NCI-H69 (cell line): ENCODE measurements at places on chromosomes 2 and 18.

DNA sequence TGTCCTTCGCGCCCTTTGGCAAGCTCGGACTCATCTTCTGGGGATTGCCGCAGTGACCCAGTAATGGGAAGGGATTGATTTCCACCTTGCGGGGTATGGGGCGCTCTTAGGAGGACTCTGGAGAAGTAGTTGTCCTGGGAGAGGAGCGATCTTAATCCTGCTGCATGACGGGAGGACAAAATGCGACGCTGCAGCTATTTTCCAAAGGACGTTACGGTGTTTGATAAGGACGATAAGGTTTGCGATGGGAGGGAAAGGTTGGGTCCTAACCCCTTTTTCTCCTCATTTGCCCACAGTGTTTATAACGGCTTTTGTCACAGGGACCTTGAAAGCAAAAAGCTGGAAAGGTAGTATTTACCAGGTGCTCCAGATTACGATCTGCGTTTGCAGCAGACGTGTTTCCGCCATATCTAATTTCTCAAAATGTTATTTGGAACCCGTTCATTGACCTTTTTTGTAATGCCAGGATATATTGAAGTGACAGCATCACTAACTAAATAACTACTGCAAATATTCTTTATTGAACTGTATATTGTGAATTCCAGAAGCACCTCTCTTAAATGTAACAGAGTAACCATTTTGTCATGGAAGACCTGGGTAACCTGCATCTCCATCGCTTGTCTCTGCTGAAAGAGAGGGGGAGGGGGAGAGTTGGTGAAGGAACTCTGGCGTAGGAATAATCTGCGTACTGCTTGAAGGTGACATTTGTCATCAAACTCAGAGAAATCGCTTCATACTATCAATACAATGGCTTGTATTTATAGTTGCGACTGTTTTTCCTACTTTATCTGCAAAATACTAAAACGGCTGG lies 590 bp downstream of the MDH1 start:
- DNase-seq = peak; percentile 65

- no peak for DNase-seq
Measured at GRCh38 chr2:232957657-232958090, 55.4 kb downstream of the NGEF start.

- DNase-seq = no peak
Measured at GRCh38 chr2:223169830-223170605, 118.0 kb downstream of the KCNE4 start.

DNA sequence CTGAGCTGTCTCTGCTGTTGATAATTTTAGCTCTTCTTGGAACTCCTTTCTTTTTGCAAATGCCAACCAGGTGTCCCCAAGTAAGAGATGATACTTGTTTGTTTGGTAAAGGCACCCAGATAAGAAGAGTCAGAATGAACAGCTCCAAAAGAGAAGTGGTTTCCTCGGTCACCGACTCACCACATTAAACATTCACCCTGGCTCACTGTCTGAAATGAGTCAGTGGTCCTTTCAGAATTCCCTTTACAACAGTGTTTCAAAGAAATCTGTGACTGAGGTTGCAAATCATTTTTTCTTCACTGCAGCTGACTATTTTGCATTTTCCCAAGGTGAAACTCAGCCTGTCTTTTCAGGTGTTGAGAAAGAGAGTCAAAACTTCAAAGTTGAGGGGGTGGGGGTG lies 16.2 kb upstream of the CXCR4 start:
- no peak for DNase-seq

- DNase-seq = peak; percentile 14
Measured at GRCh38 chr2:383178-383577, 95.3 kb upstream of the ALKAL2 start.

GRCh38 chr2:216888887-216889622 lies 29.2 kb upstream of the TNP1 start:
- no peak for DNase-seq

GRCh38 chr2:15988733-15989132 lies 48.4 kb downstream of the MYCN start:
- DNase-seq = no peak

DNA sequence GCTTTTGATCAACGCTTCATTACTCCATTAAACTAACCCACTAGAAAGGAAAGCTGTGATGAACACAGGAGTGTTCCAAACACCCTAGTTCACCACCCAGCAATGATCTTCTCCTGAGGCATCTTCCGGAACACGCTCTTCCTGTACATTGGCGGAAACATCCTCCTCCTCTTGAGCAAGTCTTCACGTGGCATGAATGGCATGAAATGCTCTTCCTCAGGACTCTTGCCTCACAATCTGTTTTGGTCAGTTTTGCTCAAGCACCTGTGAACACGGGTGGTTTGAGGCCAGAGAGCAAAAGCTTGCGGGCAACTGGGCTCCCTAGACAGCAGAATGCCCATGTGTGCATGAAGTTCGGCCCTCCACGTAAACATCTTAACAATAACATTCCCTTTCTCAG lies 734.2 kb upstream of the SALL3 start:
- DNase-seq = no peak

DNA sequence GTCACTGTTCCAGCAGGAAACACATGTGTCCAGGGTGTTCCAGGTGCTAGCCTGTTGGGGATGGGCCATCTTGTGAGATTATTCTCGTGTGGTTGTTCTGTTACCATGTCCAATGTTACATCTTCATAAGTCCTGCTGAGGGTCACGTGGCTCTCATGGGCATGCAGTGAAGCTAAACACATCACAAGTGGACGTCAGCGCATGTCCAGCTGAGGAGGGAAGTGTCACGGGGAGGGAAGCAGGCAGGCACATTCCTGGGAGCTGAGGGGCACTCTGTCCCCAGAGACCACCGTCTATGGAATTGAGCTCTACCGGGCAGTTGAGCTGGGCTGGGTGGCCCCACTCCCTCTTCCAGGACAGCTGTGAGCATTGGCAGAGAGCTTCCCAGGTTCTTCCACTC lies 155.3 kb upstream of the TWIST2 start:
- no peak for DNase-seq

- no peak for DNase-seq
Measured at GRCh38 chr2:119369845-119370244, 3.1 kb downstream of the DBI start.

GRCh38 chr18:58793361-58793760 lies 71.3 kb upstream of the ZNF532 start:
- DNase-seq = no peak

- no peak for DNase-seq
Measured at GRCh38 chr18:48961547-48961946, 10.8 kb upstream of the SMAD7 start.

GRCh38 chr2:30398084-30398873 lies 48.8 kb upstream of the LCLAT1 start:
- DNase-seq = peak; percentile 2

GRCh38 chr2:30412047-30412683 lies 34.9 kb upstream of the LCLAT1 start:
- no peak for DNase-seq

- DNase-seq = peak; percentile 1
Measured at GRCh38 chr2:55416786-55417568, 2.7 kb downstream of the CCDC88A start.

DNA sequence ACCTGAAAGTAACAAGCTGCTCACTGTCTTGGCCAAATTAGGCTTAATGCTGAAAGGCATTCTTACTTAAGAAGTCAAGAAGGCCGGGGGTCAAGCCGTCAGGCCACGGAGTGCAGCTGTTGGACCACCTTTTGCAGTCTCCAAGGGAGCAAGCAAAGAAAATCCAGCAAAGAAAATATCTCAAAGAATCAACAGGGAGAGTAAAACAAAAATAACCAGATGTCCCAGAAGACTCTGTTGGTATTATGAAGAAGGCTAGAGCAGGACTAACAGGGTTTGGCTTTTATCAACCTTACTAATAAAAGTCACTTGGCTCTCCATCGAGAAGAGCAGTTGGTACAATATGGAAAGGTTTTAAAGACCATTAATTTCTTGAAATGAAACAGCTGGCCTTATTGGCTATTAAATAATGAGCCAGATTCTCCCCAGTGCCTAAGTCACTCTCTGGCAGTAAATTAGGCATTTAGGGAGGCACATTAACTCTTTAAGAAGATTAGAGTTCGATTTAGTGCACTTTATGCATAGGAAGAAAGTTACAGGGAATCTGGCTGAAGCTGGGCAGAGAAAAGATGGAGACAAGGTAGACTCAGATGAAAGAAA lies 110.8 kb upstream of the NRP2 start:
- no peak for DNase-seq

DNA sequence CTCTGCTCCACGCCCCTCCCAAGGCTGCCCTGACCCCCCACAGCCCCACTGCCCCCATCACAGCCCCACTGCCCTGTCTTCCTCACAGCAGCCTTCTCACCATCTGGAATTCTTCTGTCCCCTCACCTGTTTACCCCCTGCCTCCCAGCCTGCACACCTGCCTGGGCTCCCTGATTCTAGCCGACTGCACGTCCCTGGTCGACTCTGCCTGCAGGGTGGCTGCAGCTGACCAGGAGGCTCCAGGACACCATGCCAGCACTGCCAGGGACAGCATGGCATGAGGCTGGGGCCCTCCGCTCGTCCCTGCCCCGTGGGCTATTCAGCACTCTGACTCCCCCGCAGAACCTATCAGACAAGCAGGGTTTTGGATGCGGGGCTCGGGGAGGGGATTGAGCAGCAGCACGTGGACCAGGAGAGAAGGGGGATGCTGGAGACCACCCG lies 254.1 kb downstream of the HDAC4 start:
- DNase-seq = no peak

DNA sequence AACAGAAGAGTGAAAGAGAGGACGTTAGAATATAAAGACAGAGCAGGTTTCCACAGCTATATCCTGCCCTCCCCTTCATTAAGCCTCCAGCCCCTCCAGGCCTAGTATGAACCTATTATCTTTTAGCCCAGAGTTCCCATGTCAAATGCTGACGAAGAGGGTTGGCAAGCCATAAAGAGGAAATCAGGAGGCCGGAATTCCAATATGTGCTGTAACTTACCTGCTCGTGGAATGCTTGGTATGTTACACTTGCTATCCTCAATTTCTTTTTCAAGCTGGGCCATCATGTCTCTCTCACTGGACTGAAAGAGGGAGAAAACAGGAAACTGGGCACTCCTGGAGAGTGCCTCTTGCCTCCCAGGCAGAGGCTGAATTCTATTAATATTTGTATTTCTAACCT lies 264.1 kb downstream of the TRIB2 start:
- DNase-seq = no peak

DNA sequence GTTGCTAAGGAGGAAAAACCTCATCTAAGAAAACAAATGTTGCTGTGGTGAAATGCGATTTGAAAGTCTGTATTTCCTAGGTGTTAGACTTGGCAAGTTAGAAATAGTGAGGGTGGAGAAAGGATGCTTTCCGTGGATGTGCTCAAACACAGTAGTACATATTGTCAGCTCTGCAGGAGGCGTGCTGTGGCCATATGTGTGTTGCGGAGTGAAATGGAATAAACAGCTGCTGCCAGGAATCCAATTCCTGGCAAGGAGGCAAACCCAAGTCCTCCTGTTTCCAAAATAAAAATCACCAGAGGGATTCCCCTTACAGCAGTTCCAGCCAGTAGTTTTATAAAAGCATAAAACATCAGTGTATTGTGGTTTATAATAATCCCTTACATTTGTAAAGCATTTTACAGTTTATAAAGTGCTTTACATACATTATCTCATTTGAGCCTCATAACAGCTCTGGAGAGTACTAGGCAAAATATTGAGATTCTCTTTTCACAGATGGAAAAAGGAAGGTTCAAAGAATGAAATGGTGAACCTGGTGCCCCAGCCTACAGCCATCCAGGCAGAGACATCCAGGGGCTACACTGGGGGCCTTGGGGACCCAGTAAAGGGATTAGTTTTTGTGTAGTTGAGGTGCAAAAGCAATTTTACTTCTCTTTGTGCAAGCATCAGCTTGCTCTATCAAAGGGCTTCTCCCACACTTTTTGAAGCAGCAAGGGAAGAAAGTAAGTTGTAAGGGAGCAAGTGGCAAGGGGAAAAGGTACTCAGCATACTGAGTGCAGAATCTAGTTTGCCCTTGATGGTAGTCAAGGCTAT lies 206.0 kb downstream of the AGPS start:
- peak; percentile 78 for DNase-seq

- no peak for DNase-seq
Measured at GRCh38 chr2:20656561-20656960, 5.7 kb upstream of the HS1BP3 start.

DNA sequence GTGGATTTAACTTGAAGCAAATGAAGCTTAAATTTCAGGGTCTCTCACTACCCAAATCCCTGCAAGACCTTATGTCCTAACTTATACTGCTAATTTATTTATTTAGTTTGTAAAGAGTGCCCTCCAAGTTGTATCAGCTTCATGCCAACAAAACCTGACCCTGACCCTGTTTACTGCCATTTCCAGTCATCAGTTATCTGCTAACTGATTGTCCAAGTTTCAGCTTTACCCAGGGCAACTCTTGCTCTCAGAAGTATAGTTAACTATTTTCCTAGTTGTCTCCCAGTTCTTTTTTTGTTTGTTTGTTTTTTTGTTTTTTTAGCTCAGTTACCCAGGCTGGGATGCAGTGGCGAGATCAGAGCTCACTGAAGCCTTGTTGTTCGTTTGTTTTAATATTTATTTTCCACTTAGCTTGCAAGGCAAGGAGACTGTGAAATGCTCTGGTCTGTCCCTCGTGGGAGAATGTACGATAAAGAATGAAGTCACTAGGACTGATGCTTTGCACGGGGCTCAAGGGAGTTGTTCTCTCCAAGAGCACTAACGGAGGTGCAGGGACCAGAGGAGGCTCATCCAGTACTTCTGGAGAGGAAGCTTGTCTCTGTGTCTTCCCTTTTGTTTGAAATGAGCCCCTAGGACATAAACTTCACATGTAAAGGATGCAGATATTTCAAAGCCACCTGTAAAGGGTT lies 35.3 kb downstream of the MYOM1 start:
- no peak for DNase-seq

DNA sequence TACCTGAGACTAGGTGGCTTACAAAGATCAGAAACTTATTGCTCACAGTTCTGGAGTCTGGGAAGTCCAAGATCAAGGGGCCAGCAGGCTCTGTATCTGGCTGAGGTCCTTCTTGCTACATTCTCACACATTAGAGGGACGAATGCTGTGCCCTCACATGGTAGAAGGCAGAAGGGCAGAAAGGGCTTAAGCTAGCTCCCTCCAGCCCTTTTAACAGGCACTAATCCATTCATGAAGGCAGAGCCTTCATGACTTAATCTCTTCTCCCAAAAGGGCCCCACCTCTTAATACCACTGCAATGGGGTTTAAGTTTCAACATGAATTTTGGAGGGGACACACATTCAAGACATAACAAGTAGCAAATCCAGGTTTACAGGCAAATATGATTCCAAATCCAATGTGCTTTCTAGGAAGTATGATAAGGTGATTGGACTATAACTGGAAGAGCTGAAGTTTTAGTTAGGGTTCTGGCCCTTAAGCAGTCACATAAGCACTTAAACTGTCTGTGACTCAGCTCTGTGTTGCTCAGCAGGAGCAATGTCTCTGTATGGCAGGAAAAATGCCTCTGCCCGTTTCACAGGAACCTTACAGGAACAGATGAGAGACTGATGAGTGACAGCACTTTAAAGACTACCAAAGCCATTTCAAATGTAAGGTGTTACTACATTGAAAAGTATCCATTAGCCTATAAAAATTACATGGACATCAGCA lies 119.6 kb upstream of the PTPRM start:
- no peak for DNase-seq
